Bronchial smooth muscle cell (primary cell): ENCODE measurements at places on chromosomes 2 and 18. TPM values are rescaled to one million over a fixed set of nuclear protein-coding genes. Genes with fewer than 3 reads are reported as not detected.

NEB gene
- under 0.01 and 0.09 TPM in 2 replicates for total RNA-seq

KCNE4 gene
- total RNA-seq: 7.1 and 8.5 TPM in 2 replicates

CYP1B1 gene
- total RNA-seq: 52.6 and 76.6 TPM in 2 replicates

RNF125 gene
- total RNA-seq: 1.0 and 2.5 TPM in 2 replicates

RSAD2 gene
- under 0.01 and 0.47 TPM in 2 replicates for total RNA-seq

ATIC gene
- 17.2 and 31.8 TPM in 2 replicates for total RNA-seq

FAM98A gene
- 19.5 and 22.6 TPM in 2 replicates for total RNA-seq

CHRNG gene
- not detected in 2 replicates for total RNA-seq

NCOA1 gene
- 8.4 and 9.1 TPM in 2 replicates for total RNA-seq

ARHGAP25 gene
- 0.09 and 0.47 TPM in 2 replicates for total RNA-seq

GPR148 gene
- not detected in 2 replicates for total RNA-seq

RFX8 gene
- total RNA-seq: 7.3 and 10.4 TPM in 2 replicates

COPS8 gene
- 77.4 and 91.4 TPM in 2 replicates for total RNA-seq

TPO gene
- not detected in 2 replicates for total RNA-seq

IFIH1 gene
- 3.2 and 4.6 TPM in 2 replicates for total RNA-seq

M1AP gene
- not detected in 2 replicates for total RNA-seq

PDE11A gene
- under 0.01 and 0.09 TPM in 2 replicates for total RNA-seq

RND3 gene
- total RNA-seq: 213 and 557 TPM in 2 replicates

STEAP3 gene
- total RNA-seq: 6.1 and 15.4 TPM in 2 replicates

CFAP65 gene
- under 0.01 TPM in 1 of 2 replicates, not detected in the other for total RNA-seq

RBM44 gene
- total RNA-seq: 0.16 and 0.17 TPM in 2 replicates

GKN1 gene
- not detected in 2 replicates for total RNA-seq

BOLL gene
- not detected in 2 replicates for total RNA-seq

GBX2 gene
- total RNA-seq: not detected in 2 replicates

RAB17 gene
- total RNA-seq: 0.17 and 0.47 TPM in 2 replicates

DSEL gene
- total RNA-seq: 35.7 and 74.9 TPM in 2 replicates

NRP2 gene
- 21.3 and 41.9 TPM in 2 replicates for total RNA-seq

CNDP1 gene
- 0.16 TPM in 1 of 2 replicates, not detected in the other for total RNA-seq

TP53I3 gene
- total RNA-seq: 55.4 and 99.1 TPM in 2 replicates

NOL4 gene
- total RNA-seq: not detected in 2 replicates

ANKRD30BL gene
- not detected in 2 replicates for total RNA-seq

INHBB gene
- total RNA-seq: not detected in 2 replicates

ADCYAP1 gene
- not detected in 2 replicates for total RNA-seq

IL36RN gene
- not detected in 2 replicates for total RNA-seq

TUBA3E gene
- total RNA-seq: not detected in 2 replicates

TBR1 gene
- not detected in 2 replicates for total RNA-seq

ASPRV1 gene
- 0.32 and 0.43 TPM in 2 replicates for total RNA-seq

GALR1 gene
- not detected in 2 replicates for total RNA-seq

NAT8 gene
- total RNA-seq: not detected in 2 replicates

PSTPIP2 gene
- total RNA-seq: 2.7 and 6.9 TPM in 2 replicates

SERPINB3 gene
- total RNA-seq: 0.09 TPM in 1 of 2 replicates, not detected in the other

KCNIP3 gene
- total RNA-seq: 1.4 and 1.6 TPM in 2 replicates

SPC25 gene
- 1.1 and 1.4 TPM in 2 replicates for total RNA-seq

ALLC gene
- total RNA-seq: not detected in 2 replicates

STARD6 gene
- total RNA-seq: 0.17 and 0.32 TPM in 2 replicates

OSBPL6 gene
- 0.52 and 0.79 TPM in 2 replicates for total RNA-seq

IFT172 gene
- total RNA-seq: 32.3 and 51.1 TPM in 2 replicates

AQP12A gene
- total RNA-seq: not detected in 2 replicates

REG3A gene
- total RNA-seq: not detected in 2 replicates

CNGA3 gene
- 0.16 TPM in 1 of 2 replicates, not detected in the other for total RNA-seq
